ENCODE measurements at places on chromosomes 4 and X.
A peak's percentile ranks its signal among the peaks of the same experiment; 100 is the strongest.

DNA sequence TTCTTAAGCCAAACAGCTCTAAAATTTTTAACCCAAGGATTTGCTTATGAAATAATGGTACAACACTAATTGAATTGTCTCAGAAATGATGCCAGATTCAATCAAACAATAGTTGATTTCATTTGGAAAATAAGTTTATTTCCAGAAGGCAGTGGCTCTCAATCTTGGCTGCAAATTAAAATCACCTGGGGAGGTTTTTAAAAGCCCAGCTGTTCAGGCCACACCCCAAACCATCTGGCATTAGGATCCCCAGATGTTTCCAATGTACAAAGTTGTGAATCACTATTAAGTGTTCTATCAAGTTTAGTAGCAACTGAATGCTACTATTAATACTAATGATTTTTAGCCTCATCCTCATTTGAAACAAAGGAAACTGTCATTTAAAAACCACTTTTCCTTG, 22.2 kb downstream of the TMEM184C start:
- no peak for DNase-seq

- peak; percentile 13 for DNase-seq
Observed at GRCh38 chr4:121597346-121597934, 99.3 kb downstream of the ANXA5 start.

DNA sequence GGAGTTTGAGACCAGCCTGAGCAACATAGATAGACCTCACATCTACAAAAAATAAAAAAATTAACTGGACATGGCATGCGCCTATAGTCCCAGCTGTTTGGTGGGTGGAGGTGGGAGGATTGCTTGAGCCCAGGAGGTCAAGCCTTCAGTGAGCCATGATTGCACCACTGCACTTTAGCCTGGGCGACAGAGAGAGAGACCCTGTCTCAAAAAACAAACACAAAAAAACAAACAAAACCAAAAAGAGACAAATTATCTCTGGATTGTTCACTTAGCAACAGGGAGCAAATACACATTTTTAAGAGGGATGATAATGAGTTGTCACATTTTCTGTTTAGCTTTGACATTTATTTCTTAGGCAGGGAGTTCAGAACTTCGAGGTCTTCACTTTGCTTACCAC, 155.4 kb downstream of the CEP135 start:
- DNase-seq = no peak

GRCh38 chrX:125289920-125290319, 29.8 kb upstream of the TEX13C start:
- no peak for DNase-seq

- no peak for DNase-seq
Observed at GRCh38 chrX:49627086-49627777, 28.4 kb downstream of the GAGE1 start.

- DNase-seq = no peak
Observed at GRCh38 chr4:140704392-140704960, 51.7 kb downstream of the TBC1D9 start.

- DNase-seq = no peak
Observed at GRCh38 chr4:35151816-35152572, 1092.3 kb downstream of the ARAP2 start.

GRCh38 chrX:150219374-150220185, 143.5 kb upstream of the MAMLD1 start:
- DNase-seq = peak; percentile 71

- no peak for DNase-seq
Observed at GRCh38 chr4:28358606-28359005, 1498.0 kb downstream of the STIM2 start.

DNA sequence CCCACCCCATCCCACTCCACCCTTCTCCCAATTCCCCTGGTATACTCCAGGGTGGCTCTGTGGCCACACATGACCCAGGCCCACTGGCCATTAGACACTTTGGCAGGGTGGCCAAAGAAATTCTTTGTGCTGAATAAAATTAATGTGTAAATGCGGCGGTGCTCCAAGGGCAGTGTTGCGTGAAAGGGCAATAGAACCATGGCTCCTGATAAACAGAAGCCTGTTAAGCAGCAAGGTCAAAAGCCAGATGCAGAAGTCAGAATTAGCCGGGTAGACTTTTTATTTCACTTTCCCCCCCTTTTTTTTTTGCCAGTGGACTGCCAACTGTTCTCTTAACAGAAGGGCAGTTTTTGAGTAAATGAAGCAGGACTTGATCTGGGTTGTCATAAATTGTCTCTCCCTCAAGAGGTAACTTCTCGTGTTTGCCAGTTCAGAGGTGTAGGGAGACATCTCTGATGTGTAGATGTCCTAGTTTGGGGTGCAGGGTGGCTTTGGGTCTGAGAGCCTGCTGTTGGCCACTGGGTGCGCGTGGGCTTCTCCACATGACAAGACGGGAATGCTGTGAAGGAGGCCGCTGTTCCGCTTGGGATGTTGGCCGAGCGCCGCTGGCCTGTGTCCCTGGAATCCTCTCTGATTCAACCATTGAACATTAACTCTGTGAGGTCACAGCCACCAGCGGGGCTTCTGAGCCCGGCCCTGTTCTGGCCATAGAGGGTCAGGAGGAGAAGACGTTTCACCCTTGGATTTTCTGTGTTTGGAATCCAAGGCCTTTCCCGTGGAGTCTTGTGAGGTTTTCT, 139.5 kb downstream of the TBL1X start:
- DNase-seq = peak; percentile 39
